Activated T-cell treated with anti-CD3 and anti-CD28 coated beads for 48 hours (primary cell): ENCODE measurements at places on chromosomes 4 and X.

DNA sequence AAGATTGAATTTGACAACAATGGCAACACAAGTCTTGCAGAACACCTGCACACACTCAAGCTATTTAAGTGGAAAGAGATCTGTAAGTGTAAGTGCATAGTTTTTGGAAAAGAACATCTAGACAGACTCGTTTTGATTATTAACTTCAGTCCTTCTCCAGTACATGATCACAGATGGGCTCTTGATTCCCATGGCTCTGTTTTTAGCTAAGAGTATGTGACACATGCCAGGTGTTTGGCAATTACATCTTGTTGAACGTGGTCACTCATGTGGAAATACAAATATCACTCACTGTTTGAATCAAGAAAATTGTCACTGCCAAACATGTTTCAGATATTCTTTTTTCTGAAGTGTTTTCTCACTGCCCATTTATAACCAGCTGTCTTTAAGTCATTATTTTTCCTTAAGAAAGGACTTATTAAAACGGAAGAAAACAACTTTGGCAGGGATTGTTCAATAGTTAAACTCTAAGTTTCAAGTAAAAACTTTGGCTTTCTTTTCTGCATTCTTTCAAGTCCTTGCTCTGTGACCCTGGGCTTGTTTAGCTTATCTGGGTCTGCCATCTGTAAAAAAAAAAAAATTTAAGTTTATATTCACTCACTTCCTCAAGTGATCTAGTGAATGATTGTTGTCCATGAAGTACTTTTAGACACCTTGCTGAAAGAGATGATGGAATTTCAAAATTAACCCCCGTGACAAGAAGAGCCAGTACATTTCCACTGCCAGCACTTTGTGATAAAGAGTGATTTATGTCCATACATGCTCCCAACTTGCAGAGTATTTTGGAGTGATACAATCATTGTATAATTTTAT lies 125.4 kb downstream of the ATXN3L start:
- DNase-seq = no peak

GRCh38 chr4:38695809-38696208 lies 31.8 kb downstream of the KLF3 start:
- DNase-seq = no peak

GRCh38 chr4:8904666-8905065 lies 33.0 kb upstream of the HMX1 start:
- DNase-seq = no peak

- no peak for DNase-seq
These were observed 466.3 kb downstream of the NAF1 start for GRCh38 chr4:162700358-162700757.

DNA sequence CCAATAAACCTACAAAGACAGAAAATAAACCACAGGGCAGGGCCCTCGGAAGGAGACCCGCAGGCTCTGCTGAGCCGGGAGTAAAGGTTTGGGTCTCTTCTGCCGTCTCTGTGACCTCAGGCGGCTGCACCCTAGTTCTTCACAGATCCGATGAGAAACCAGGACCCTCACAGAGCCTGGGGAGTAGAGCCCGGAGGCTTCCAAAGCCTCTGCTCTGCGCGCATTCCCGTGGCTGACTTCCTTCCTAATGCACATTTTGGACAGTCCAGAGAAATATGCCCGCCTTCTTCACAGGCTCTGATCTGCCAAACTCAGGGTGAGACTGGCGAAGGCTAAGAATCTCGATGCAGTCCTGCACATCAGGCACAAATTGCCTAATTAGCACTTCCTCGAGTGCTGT lies 245.5 kb downstream of the EVC2 start:
- DNase-seq = no peak

- DNase-seq = no peak
These were observed 800.2 kb upstream of the FTHL17 start for GRCh38 chrX:31872007-31872406.

DNA sequence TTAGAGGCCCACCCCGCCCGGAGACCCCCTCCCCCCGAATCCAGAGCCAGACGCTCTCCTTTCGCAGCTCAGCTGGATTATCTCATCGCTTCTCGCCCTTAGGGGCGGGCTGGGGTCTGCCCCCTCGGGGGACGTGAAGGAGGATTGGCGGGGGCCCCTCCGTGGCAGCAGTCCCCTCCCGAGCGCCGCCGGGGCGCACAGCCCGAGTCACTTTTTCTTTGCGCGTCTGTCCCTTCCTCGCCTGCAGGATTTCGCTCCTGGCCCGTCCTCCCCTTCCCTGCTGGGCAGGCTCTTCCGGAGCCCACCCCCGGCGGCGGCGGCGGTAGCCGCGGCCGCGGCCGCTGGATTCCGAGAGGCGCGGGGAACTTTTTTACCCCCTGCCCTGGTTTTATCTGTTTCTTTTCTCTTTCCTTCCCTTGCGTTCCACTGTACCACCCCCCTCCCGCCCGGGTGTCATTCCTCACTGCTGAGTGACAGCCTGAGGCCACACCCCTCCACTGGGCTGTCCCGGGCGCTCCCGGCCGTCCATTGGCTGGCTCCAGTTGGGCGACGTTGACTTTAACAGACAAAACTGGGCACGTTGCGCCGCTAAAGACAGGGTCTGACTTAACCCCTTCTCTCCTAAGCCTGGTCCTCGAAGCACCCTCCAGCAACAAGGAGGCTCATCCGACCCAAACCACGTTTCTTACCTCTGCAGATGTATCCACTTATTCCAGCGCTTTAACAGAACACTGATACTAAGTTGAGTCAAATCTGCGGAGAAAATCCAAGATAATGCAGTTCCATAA lies 492 bp upstream of the NKX3-2 start:
- peak; percentile 59 for DNase-seq

- no peak for DNase-seq
These were observed 25.7 kb downstream of the ARL9 start for GRCh38 chr4:56531149-56531770.

GRCh38 chr4:87071401-87071800 lies 136.6 kb downstream of the AFF1 start:
- DNase-seq = no peak

DNA sequence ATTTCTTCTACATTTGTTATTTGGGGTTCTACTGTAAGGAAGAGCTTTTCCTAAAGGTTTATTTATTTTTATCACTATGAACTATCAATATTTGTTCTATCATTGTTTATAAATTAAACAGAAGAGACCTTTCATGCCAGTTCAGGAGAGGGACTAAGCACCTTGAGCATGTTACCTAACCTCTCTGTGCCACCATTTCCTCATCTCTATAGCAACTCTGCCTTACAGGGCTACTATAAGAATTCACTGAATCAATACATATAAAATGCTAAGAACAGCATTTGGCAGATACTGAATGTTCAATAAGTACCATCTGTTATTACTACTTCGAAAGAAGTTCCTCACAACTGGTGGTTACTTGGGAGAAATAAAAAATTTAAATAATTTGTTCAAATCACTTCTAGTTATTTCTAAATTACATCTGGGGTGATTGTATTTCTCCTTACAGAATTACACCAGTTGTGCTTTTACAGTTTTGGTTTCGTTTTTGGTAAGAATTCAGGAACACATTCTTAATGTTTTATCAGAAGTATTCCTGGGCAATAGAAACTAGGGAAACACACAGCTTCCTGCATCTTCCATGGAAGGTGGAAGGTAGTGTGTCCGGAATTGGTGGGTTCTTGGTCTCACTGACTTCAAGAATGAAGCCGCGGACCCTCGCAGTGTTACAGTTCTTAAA lies 32.9 kb downstream of the EREG start:
- no peak for DNase-seq

DNA sequence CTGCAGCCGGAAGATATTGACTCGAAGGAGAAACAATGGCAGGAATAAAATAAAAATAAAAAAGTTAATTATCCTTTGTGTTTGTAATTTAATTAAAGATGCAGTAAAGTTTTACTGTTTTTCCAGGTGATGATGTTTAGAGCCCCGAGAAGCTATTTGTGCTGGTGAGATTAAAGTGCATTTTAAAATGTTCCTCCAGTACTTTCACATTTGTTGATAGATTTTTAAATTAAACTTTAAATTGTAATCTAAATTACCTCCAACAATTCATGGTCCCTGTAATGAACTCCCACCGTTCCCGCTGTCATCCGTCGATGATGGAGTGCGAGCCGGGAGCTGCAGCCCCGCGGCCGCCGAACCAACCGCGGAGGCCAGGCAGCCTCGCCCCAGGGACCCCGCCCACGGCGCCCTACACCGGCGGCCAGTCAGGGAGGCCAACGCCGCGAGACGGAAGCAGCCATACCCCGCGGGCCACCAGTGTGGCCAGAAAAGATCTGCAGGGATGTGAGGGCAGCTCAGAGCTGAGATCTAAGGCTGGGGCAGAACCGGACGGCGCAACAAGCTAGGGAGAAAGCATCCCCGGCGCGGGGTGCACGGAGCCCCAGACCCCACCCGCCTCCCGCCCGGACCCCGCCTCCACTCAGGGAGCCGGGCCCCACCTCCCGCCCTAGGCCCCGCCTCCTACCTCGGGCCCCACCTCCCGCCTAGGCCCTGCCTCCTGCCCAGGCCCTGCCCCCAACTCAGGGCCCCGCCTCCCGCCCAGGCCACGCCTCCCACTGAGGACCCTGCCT lies 104.0 kb downstream of the FAM53A start:
- DNase-seq = peak; percentile 86

- no peak for DNase-seq
These were observed at the start of gene EXOC1L for GRCh38 chr4:55819634-55820033. Gene EXOC1L, plus strand, starts transcription at chr4:55819790. Its CDS starts 237 bp downstream, at chr4:55820027.

DNA sequence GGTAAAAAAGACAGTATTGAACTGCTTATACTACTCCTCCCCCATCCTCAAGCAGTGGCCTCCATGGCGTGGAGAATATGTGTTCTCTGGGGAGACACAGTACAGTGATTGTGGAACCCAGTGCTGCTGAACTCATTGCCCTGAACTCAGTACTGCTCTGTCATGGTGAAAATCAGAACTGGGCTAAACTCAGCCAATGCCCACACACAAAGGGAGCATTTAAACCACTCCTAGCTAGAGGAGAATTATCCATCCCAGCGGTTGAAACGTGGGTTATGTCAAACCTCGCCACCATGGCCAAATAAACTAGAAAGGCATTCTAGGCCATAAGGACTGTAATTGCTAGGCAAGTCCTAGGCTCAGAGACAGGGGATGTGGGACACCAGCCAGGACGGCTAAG lies 131.8 kb downstream of the SPOCK3 start:
- no peak for DNase-seq

GRCh38 chr4:170079981-170080380 lies 9.8 kb downstream of the AADAT start:
- DNase-seq = no peak

DNA sequence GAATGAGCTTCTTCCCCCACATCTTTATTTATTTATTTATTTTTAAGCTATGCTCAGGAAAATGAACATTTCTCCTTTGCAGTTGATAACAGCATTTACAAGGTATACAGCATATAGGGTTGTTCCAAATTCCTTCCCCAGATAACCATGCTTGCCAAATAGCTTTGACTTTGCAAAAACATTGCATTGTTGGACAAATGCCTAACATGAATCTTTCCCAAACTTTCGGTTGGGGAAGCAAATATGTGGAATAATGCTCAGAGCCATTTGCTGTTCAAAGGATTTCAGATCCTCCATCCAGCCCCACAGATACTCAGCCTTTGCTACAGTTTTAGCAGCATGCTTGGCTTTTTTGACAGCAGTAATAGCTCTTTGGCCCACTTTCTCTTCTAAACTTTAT lies 127.2 kb upstream of the AGA start:
- DNase-seq = no peak

DNA sequence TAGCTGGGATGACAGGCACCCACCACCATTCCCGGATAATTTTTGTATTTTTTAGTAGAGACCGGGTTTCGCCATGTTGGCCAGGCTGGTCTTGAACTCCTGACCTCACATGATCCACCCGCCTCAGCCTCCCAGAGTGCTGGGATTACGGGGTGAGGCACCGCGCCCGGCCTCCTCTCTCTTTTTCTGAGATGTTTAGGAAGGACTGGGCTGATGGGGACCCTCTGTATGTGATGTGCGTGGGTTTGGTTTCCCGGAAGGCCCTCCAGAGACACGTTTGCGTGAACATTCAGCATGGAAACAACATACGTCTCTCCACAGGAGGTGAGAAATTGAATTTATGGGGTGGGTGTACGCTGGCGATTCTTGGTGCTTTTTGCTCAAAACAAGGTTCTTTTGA lies 18.6 kb downstream of the SHOX start:
- no peak for DNase-seq

DNA sequence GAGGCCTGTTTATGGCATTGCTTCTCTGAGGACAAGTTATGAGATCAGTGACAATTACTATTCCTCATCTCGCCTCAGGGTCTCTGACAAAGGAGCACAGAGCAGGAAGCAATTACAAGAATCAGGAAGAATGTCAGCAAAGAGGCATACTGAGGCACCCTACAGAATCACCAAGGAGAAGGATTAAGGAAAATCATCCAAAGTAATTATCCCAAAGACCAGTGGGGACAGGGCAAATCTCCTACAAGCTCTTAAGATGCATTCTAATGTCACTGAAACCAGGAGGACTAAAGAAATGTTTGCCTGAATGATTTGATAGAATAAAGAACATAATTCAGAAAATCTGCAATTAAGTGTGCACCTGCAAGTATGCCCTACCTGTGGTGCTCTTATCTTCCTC lies 206.2 kb downstream of the RCHY1 start:
- DNase-seq = no peak

- no peak for DNase-seq
These were observed 39.4 kb downstream of the ANTXR2 start for GRCh38 chr4:80033581-80033980.

DNA sequence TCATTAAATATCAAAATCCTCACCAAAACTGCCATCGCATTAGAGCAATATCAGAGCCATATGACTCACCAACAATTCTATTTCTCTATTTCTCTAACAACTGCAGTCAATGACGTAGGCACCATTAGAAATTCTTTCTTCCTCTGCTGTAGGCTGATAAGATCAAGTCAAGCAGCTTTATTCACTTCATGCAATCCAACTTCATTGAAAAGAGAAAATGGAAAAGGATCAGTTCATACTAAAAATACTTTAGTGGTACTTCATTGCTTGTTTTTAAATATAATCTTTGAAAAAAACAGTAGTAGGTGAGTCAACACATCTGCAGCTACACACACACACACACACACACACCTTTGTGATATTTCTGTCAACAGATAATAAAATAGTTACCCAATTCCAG lies 345.3 kb upstream of the TENM3 start:
- DNase-seq = no peak

- DNase-seq = no peak
These were observed 89.7 kb downstream of the NEXMIF start for GRCh38 chrX:74835566-74835965.
